Colonic mucosa (tissue), 4 donors: ENCODE measurements at places on chromosomes 16 and 17. TPM values are rescaled to one million over a fixed set of nuclear protein-coding genes. Genes with fewer than 3 reads are reported as not detected.

DNA sequence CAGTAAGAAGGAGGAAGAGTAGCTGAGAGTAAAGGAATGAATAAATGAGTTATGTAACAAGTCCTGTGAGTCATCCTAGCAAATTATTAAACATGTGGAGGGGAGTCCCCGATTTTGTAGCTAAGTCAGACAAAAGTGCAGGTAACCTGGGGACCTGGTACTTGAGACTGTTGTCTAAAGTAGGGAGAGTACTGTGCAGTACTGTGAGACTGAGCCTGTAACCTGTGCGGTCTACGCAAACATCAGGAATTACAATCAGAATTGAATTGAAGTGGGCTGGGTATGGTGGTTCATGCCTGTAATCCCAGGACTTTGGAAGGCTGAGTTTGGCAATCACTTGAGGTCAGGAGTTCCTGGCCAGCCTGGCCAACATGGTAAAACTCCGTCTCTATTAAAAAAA is 35.7 kb downstream of the IKZF3 start:
- DNase-seq = no peak

- peak; percentile 79 for DNase-seq
Observed at GRCh38 chr17:66302761-66303626, 581 bp downstream of the PRKCA start.

DNA sequence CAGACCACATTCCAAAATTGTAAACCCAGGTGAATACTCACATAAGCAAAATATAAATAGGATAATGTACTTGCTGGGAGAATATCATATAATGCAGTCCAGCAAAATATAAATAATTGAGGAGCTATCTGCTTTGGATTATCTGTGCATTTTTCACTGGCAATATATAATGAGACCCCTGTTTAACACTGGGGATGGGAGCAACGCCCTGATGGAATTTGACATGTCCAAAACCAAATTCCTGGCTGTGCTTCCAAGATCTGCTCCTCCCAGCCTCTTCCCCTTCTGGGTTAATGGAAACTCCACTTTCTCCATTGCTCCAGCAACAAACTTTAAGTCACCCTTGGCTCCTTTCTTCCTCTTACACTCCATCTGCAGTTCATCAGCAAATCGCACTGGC is 35.5 kb upstream of the HLF start:
- no peak for DNase-seq

ELMO3 gene
- 60.7 TPM for total RNA-seq

DNA sequence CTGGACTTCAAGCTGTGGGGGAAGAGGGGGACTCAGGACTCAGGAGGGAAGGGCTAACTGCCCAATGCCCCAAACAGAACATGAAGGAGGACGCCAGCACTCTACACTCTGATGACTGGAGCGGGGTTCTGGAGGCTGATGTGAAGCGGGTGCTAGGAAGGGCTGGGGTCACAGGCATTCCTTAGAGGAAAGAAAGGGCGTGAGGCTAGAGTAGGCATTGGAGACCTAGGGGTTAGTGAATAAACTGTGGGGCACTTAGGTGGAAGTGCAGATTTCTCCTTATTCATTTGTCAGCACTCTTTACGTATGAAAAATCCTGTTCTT is 760 bp upstream of the LMF1 start:
- no peak for DNase-seq

DNA sequence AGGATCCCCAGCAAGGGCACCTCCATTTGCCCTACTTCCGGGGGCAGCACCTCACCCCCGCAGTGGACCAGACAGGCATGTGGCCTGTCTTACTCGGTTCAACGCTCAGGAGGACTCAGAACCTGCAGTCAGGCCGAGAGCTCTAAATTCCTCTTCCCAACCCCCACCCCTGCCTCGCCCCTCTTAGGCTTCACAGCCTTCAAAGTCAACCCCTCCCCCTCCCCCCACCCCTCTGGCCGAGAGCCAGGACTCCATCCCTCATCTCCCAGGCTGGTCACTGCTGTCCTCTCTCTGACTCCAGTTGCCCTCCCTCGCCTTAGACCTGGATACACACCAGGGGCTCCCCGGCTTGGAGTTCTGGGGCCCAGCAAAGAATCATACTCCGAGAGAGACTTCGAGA is 8.1 kb upstream of the HS3ST6 start:
- no peak for DNase-seq

SLFN14 gene
- not detected for total RNA-seq

AATK gene
- total RNA-seq = 13.3 TPM

DNA sequence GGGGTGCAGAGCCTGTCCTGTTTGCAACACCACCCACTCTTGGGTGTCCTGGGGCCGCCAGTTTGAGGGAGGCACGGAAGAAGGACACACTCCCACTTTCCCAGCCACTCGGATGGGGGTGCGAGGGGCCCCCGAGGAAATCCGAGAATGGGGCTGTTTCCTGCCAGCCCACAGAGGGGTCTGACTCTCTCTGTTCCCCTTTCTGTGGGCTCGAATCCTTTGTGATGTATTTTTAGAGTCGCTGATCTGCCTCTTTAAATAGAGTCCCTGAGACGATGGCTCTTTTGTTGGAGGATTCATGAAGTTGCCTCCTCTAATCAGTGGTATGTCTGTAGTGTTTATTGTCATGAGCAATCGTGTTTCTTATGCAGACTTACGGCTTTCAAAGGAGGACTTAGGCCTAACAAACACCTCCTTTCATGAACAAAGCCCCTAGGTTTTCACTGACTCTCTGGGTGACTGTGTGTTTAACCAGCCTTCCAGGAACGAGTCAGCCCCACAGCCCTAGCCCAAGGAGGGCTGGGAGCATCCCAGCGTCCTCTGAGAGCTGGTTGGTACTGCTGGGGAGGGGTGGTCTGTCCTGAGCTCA is 29.1 kb downstream of the CIBAR2 start:
- no peak for DNase-seq

DNA sequence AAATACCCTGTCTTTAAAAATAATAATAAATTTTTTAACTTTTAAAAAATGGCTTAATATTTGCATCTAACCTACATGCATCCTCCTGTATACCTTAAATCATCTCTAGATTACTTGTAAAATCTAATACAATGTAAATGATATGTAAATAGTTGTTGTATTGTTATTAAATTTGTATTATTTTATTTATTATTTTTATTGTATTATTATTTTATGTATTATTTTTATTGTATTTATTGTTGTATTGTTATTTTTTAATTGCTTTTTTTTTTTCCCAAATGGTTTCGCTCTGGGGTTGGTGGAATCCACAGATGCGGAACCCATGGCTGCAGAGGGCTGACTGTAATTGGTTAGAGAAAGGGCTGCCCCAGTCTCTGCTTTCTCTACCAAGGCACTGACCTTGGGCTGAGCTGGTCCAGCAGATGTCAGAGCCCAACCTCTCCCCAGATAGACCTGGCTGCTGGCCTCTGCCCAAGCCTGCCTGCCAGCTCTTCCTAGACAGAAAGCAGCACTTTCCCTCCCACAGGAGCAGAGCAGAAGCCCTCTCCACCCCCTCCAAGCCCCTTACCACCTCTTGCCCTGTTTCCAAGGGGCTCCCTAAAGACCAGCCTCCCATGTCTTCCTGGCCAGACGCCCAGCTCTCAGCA is 183.8 kb downstream of the GSG1L start:
- no peak for DNase-seq

DNA sequence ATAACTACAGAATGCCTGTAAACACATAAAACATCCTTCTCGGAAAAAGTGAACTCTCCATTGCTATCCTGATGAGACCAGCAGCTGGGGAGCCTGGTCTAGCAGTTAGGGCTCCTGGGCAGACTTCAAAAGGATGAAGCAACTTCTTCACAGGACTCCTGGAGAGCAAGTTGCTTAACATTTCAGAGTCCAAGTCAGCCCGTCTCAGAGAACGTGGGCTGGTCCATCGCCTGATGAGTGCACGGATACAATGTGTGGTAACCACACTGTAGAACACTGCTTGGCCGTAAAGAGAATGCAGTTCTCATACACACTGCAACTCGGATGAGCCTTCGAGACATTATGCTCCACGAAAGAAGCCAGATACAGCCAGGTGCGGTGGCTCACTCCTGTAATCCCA is 52.7 kb downstream of the TMEM235 start:
- DNase-seq = no peak

MT1A gene
- total RNA-seq = 5.5 TPM

GRCh38 chr17:5416901-5417300 is 2.6 kb downstream of the NUP88 start:
- DNase-seq = peak; percentile 71

CCL7 gene
- not detected for total RNA-seq

ESRP2 gene
- 119 TPM for total RNA-seq

CACNG3 gene
- not detected for total RNA-seq

PRRT2 gene
- 1.4 TPM for total RNA-seq

MYOCD gene
- total RNA-seq = 20.5 TPM

DNA sequence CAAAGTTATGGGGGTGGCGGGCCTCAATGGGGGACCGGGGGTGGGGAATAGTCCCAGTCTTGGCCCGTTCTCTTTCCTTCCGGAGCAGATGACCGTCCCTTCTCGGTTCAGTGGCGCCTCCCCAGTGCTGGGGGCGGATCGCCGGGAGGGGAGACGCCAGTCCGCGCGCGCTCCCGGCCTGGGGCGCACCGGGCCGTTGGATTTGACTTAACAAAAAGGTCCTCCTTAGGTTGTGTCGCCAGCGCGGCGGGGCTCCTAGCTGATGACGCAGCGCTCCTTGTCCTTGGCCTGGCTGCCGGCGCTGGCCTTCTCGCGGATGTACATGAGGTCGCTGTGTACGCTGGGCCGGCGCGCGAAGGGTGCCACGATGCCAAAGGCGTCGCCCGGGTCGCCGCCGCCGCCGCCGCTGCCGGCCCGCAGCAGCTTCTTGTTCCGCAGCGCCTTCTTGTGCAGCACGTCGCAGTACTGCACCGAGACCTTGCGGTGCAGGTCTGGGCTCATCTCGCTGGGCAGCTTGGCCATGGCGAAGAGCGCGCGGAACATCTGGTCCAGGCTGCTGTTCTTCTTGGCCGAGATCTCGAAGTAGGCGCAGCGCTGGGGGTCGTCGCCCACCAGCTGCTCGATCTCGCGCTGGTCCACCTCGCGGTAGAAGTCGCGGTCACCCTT is 1.2 kb downstream of the RASD1 start:
- peak; percentile 40 for DNase-seq

PER1 gene
- 43.6 TPM for total RNA-seq

- no peak for DNase-seq
Observed at GRCh38 chr16:82990155-82990554, 363.4 kb downstream of the CDH13 start.

GRCh38 chr16:70805787-70806186 is 4.8 kb upstream of the VAC14 start:
- DNase-seq = no peak

DNA sequence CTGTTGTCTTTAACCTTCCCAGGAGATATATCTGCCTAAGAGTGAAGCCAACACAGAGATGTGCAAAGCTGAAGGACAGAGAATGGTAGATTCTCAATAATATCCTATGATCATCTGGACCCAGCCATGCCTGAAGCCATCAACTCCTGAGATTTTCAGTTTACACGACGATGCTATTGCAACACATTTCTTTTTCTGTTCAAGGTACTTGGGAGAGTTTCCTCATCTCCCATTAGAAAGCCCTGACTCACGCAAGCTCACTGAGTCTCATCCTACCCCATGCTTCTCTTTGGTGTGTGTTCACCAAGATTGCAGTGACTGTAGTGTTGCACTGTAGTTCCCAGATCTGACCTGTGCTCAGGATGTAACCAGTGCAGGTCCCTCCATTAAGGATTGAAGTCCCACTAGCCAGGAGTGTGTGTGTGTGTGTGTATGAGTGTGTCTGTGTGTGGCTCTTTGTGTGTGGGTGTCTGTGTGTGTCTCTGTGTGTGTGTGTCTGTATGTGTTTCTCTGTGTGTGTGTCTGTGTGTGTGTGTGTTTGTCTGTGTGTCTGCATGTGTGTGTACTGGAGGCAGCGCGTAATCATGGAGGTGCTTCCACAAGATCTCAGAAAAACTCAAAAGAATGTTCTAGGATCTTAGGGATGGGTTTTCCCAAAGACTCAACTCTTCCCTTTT is 15.5 kb downstream of the CES1 start:
- DNase-seq = no peak

DNA sequence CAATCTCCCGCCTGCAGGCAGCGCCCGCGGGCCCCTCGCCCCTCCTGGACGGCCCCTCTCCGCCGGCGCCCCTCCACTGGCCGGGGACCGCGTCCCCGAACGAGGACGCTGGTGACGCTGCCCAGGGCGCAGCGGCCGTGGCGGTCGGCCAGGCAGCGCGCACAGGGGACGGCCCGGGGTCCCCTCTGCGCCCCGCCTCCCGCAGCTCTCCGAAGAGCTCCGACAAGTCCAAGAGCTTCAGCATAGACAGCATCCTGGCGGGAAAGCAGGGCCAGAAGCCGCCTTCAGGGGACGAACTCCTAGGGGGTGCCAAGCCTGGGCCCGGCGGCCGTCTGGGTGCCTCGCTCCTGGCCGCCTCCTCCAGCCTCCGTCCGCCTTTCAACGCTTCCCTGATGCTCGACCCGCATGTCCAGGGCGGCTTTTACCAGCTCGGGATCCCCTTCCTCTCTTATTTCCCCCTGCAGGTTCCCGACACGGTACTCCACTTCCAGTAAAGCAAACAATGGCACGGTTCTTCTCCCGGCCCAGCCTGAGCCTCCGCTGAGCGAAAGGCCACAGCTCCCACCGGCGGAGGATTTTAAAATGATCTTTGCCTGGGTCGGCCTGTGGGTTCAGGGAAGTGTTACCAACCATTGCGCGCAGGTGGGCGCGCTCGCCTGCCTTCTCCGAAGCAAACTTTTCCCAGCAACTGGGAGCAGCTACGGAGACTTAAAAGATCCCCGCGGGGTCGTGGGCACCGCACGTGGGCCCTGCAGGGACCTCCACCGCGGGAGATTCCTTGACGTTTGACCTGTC is 1.1 kb downstream of the FOXL1 start:
- no peak for DNase-seq

DNA sequence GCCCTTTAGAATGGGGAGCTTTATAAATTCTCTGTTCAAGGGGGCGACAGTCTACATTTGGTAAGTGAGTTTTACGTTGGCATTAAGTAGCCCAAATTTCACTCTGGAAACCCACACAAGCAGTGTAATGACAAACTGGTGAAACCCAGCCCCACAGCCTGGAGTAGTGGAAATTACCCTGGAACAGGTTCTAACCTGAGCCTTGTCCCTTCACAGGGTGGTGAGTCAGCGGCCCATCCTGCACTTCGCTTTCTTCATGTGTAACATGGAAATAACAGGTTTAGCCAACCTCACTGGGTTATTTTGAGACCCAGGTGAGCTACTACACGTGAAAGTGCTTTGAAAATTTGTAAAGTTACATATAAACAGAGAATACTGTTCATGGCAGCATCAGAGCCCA is 3.5 kb upstream of the TLCD3A start:
- no peak for DNase-seq

CCL4L2 gene
- 0.42 TPM for total RNA-seq

DNA sequence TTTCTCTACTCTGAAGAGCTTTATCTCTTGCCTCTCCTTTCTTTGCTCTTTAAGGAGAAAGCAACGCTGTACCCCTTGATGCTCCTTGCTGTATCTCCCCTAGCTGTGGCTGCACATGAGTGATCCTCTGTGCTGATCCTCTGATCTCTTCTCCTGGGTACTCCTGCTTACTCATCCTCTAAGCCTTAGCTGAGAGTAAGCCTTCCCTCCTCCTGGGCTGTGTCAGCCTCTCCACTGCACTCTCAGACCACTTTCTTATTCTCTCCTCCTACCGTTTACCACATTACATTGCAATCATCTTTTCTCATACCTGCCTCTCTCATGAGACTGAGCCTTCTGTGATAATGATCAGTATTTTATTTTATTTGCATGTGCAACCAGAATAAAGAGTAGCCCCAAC is 25.1 kb downstream of the SOX9 start:
- DNase-seq = no peak

GRCh38 chr17:73770115-73770848 is 126.0 kb upstream of the SDK2 start:
- DNase-seq = peak; percentile 81

DYNLL2 gene
- 41.2 TPM for total RNA-seq
